ENCODE measurements at places on chromosomes 5 and 9. TPM values are rescaled to one million over a fixed set of nuclear protein-coding genes. Genes with fewer than 3 reads are reported as not detected.

ZDHHC21 gene
- 7.9 TPM for total RNA-seq

DNA sequence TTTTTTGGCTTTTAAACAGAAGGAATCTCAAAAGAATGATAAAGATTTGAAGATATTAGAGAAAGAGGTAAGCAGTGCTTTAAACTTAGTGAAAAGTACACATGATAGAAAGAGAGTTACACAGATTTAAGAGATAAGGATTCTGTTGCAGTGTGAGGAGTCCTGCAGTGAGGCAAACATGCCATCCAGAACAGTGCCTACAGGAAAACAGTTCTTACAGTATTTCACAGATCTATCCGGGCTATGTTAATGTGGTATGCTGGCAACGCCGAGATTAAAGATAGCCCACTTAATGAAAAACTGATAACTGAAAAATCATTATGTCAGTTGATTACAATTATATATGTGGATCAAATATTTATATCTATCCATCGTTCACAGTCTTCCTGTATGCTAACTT is 7.2 kb downstream of the HMMR start:
- no peaks in the 10 kb centered on the region for H3K4me1 ChIP-seq
- H3K27ac ChIP-seq, result no peak overlapping the region
- H3K27me3 ChIP-seq, result no peaks in the 10 kb centered on the region
- H3K4me3 ChIP-seq, result no peak overlapping the region

DNA sequence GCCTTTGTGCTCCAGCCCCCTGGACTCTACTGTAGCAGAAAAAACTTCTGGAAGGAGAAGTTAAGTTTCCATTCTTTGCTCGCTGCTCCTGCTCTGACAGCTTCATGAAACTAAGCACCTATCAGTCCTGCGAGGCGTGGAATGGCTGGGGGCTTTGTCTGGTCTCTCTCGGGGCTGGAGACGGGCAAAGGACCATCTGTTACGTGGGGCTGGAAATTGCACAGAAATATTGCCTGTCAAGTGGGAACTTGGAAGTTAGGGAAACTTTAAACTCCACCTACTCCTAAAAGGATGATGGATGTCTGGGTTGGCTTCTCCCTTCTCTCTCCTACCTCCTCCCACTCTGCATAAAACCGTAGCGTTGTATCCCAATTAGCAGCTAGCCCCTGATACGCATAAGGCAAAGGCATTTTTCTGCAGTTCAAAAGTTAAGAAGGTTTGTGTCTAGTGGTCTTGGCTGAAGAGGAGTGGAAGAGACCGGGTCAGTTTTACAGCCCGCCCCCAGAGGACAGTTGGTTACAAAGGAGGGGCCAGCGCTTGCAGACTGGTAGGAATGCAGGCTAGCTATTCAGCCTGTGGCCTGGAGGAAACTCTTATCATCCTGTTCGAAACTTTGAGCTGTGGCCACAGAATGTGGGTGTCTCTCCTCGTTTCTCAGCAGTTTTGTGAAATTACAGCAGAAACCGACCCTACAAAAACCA is 1.3 kb downstream of the FBXL7 start:
- peaks cover 48% of the 10 kb centered on the region for H3K4me1 ChIP-seq
- peak overlapping the region; percentile 94 for H3K27ac ChIP-seq
- H3K4me3 ChIP-seq, result peak overlapping the region; percentile 90
- H3K27me3 ChIP-seq, result no peaks in the 10 kb centered on the region
- DNase-seq, result peak; percentile 52
- peaks cover 16% of the 10 kb centered on the region for H3K36me3 ChIP-seq

PROB1 gene
- 46.3 TPM for total RNA-seq

DNA sequence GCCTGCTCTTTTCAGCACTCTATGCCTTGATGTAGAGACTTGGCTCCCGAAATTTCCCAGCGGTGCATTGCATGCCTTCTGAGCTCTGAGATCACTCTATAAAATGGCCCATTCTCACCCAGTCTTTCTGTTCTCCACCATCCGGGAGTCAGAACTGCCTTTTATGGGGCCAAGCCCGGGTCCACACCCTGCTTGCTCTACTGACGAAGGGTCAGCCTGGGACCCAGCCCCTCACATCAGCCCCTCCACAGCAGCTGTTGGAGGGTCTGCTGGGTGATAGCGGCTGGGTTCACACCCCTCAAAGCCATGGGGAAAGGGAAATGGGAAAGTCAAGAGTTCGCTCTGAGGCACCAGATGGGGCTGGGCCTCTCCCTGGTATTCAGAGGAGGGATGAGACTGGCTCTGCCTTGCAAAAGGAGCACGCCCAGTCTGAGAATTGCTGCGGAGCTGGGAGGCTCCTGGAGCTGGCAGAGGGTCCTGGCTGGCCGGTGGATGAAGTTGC is 66.0 kb upstream of the ORM1 start:
- H3K36me3 ChIP-seq, result no peaks in the 10 kb centered on the region
- no peak for DNase-seq
- no peak overlapping the region for H3K4me3 ChIP-seq
- H3K27ac ChIP-seq, result no peak overlapping the region

Data from left ventricle myocardium inferior (tissue), 1 donor.